ENCODE measurements at places on chromosomes 13 and 19.

DNA sequence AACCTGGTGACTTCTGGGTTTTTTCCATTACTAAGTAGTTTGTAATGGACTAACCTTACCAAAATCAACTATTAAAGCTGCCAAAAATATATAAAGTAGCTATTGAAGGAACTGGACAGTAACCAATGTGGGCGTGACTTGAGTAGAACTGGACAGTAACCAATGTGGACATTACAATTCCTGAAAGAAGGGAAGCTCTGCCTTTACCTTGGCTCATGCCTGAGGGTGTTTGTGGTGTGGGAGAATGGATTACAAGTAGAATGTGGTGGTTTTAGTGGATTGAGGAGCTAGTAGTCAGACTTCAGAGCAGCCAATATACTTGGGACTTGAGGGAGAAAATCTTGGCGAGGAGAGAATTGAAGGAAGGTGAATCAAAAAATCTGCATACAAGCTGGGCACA, 17.5 kb downstream of the LRRC63 start:
- no peak for DNase-seq

DNA sequence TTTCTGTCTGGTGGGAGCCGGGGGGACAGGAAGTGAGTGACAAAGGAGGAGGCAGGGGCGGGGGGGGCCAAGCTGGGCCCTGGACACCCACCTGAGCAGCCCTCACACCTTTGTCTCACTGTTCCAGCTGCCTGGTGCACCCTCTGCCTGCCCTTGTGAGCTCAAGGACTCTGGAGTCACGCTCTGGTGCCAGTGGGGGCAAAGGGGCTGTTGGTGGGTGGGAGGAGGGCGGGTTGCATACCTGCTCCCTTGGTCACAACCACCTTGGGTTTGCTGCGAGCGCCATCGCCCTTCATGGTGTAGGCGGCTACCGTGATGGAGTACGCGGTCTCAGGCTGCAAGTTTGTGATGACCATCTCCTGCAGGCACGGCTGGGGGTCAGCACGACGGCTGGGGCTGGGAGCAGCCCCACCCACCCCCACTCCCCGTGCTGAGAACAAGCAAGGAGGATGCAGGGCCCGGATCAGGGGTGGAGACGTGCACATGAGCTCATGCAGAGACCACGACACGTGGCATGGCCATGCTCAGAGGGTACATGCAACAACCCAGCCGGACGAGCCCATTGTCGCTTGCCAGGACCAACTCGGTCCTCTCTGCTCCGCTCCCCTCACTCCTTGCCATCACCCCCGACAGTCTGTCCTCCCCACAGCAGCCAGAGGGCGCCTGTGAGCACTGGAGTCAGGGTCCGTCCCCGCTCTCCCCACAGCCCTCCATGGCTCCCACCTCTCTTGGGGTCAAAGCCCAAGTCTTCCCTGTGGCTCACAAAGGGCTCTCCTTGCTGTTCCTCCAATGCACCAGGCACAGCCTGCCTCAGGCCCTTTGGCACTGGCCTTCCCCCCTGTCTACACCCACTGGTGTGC, 114.9 kb downstream of the PTPRS start:
- DNase-seq: no peak

DNA sequence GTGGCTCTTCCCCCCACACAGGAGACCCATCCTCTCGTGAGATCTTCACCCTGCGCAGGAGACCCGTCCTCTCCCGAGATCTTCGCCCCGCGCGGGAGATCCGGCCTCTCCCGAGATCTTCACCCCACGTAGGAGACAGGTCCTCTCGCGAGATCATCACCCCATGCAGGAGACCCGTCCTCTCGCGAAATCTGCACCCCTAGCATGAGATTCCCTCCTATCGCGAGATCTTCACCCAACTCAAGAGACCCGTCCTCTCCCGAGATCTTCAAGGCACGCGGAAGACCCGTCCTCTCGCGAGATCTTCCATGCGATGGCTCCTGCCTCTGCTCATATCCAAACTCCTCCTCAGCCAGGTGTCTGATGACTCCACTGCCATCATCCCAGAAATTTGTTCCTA, 24.3 kb downstream of the LAIR2 start:
- DNase-seq: no peak

- DNase-seq: no peak
These were observed 79.8 kb upstream of the SLITRK6 start for GRCh38 chr13:85879014-85879413.

DNA sequence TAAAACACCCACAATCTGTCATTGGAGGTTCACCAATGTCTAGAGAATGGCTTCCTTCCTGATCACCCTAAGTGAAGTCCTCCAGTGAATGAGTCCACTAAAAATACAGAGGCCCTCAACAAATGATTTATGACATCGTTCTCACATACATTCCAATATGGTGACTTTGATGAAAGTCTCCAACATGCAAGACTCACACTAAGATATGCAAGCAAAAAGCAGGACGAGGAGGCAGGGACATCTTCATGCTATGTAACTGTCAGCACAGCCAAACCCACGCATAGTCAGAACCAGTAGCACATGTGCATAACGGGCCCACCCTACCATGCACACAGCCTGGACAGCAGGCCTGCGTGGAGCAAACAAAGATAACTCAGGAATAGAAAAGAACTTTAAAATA, 16.6 kb upstream of the LSM14A start:
- no peak for DNase-seq

GRCh38 chr13:33531484-33531883, 245.9 kb upstream of the STARD13 start:
- DNase-seq: no peak

DNA sequence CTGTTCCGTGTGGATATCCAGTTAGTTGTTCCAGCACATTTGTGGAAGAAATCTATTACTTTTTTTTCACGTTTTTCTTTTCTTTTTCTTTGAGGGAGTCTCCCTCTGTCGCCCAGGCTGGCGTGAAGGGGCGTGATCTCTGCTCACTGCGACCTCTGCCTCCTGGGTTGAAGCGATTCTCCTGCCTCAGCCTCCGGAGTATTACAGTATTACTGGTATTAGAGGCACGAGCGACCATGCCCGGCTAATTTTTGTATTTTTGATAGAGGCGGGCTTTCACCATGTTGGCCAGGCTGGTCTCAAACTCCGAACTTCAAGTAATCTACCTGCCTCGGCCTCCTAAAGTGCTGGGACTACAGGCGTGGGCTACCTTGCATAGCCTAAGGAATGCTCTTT, 43.6 kb downstream of the ZNF611 start:
- no peak for DNase-seq

GRCh38 chr13:31322026-31322425, 122.3 kb downstream of the B3GLCT start:
- no peak for DNase-seq

DNA sequence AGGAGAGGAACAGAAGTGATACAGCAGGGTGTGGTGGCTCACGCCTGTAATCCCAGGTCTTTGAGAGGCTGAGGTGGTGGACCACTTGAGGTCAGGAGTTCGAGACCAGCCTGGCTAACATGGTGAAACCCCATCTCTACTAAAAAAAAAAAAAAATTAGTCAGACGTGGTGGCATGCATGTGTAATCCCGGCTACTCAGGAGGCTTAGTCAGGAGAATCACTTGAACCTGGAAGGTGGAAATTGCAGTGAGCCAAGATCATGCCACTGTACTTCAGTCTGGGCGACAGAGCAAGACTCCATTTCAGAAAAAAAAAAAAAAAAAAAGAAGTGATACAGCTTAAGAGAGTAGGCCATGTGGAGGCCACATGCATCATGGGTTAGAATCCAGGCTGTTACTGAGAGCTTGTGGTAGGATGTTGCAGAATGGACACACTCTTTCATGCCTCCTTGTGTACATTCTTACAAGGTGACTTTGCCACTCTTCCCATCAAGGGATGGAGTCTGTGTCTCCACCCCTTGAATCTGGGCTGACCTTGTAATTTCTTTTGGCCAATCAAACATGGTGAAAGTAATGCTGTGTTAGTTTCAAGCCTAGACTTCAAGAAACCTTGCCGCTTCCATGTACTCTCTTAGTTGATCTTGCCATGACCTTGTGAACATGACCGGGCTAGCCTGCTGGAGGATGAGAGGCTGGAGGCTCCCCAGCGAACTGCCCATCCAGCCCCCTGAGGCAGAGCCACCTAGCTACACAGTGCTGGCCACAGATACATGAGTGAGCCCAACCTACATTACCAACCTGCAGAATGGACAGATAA, 12.3 kb downstream of the FAM187B start:
- no peak for DNase-seq

GRCh38 chr19:51365211-51365964, 800 bp downstream of the ETFB start:
- no peak for DNase-seq

DNA sequence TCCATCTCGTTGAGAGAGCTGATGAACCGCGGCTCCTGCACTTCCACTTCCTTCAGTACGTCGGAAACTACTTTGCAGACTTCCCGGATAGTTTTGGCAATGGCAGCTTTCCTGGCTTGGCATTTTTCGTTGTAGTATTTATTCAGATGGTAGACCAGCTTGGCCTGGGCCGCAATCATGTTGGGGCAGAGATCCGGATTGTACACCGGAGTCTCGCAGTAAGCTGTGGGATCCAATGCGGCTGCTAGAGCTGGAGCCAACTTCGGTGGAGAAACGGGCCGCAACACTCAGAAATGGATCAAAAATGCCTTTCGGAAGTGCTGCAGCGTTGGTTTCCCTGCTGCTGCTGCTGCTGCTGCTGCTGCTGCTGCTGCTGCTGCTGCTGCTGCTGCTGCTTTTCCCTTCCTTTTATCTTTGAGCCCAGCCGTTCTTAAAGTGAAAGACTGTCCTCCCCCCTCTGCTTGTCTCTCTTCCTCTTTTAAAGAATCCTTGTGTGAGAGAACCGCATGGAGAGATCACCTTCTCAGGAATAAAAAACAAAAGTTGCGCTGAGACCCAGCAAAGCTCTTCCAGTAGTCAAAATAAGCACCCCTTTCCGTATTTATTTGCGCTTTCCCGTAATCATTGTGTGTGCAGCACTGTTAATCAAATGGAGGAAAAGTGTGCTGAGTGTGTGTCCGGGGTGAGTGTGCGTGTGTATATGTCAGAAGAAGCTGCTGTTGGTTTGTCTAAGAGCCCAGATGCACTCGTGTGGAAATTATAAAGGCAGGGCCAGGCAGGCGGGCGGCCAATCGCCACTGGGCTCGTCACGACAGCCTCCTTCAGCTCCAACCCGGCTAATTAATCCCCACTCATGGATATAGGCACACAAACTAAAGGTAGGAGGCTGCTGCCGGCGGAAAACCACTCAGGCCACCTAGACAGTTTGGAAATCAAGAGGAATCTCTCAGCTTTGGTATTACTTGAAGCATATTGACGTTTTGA, at the start of gene MAB21L1:
Gene MAB21L1, minus strand, starts transcription at position 730 of the 984 bp plus-strand sequence. Its CDS starts 551 bp downstream, at position 179.
- DNase-seq: no peak

DNA sequence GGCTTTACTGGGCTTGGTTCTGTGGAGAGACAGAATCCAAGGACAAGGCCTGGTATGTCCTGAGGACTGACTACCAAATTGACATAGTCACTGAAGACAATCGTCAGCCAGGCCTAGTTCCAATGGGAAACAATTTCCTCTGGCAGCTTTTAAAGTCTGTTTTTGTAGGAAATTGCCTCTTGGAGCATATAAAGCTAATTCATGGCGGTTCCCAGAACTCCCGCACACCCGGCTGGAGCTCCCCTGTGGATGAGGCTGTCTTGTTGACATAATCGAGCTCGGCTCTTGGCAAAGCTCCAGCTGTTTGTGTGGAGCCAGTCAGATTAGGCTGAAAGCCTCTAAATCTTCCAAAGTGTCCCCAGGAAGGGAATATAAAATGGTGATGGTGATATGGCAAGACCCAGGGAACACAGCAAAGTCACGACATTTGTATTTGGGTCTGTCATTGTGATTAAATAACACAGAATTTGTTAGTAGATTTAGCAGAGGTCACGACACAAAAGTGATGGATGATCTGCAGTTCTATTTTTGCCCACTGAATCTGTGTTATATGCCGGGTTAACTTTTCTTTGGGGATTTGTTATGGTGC, 395.0 kb downstream of the PCDH9 start:
- no peak for DNase-seq

DNA sequence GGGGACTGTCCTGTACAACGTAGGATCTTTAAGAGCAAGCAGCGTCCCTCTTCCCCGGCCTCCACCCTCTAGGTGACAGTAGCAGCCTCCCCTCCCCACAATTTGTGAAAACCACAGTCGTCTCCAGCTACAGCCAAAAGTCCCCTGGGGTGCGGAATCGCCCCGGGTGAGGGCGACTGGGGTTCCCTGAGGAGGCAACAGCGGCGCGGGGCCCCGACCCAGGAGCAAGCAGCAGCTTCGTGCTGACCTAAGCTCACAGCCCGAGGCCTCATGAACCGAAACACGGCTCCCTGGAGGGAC, 322 bp downstream of the ZNF558 start:
- DNase-seq: no peak

GRCh38 chr19:34173193-34173956, 1.1 kb downstream of the LSM14A start:
- peak; percentile 6 for DNase-seq

DNA sequence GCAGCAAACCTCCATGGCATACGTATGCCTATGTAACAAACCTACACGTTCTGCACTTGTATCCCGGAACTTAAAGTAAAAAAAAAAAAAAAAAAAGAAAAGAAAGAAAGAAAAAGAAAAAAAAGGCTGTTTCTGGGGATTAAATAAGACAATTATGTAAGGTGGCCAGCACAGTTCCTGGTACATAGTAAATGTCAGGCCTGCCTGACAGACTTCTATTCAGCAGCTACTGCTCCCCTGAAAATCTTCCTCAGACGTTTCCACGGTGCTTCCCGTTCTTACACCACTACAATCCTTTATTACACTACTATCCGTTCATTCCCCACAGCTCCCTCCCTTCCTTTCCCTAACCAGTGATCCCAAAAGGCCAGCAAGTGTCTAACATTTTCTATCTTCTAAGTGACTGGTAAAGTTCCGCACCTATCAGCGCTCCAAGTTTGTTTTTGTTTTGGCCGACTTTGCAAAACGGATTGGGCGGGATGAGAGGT, 636 bp upstream of the RB1 start:
- DNase-seq: no peak

- DNase-seq: no peak
These were observed 1.7 kb upstream of the NUMBL start for GRCh38 chr19:40692212-40692551.

GRCh38 chr13:80716610-80717081, 375.7 kb upstream of the SPRY2 start:
- DNase-seq: no peak

- DNase-seq: no peak
These were observed 8.8 kb upstream of the LRCH1 start for GRCh38 chr13:46544208-46544607.
